Upper lobe of right lung (tissue), 1 donor: ENCODE measurements at places on chromosomes 5 and 9. TPM values are rescaled to one million over a fixed set of nuclear protein-coding genes. Genes with fewer than 3 reads are reported as not detected.

DNA sequence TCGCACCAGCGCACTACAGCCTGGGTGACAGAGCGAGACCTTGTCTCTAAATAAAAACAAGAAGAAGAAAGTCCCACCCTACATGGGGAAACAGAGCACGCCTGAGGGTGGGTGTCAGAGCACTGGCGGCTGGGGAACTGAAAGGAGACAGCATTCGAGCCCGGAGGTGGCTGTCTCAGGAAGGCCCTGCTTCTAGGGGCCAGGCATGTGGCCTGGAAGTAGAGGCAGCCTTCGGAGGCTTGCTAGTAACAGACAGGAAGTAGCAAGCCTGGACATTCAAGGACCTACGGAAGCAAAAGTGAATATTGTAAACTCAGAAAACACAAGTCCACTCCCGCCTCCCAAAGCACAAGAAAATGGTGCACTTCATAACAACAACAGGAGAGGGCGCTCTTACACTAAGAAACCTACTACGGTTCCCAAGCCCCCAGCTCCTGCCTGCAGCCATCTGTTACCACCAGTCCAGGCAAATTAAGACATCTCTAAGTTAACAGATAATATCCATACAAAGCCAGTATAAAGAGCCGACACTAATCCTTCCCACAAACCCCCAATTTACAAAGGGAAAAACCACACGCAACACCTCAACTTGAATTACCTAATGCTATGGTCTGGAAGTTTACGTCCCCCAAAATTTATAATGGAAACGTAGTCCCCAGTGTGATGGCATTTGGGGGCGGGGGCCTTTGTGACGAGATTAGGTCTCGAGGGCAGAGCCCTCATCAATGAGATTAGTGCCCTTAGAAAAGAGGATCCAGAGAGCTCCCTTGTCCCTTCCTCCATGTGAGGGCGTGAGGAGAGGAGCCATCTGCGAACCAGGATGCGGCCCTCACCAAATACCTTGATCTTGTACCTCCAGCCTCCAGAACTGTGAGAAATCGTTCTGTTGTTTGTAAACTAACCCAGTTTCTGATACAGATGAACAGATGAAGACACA is 7.7 kb downstream of the RASGEF1C start:
- no peaks in the 10 kb centered on the region for H3K4me1 ChIP-seq
- no peak overlapping the region for H3K4me3 ChIP-seq
- H3K27me3 ChIP-seq, result peaks cover 11% of the 10 kb centered on the region
- peak; percentile 31 for DNase-seq
- no peak overlapping the region for H3K27ac ChIP-seq

DNA sequence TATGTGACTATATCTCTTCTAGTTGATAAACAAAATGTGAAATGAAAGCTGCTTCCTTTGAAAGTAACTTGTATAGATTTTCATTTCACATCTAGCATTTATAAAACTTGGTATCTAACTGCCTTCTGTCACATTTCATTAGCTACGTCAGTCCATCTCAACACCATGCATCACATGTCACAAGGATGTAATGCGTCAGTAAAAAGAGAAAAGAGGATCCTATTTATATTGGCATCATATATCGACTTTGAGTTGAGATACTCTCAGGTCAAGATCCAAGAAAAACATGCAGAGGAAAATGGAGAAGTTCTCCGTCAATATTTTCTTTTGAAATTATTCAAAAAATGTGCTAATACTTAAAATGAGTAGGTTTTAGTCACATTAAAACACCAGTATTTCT is 1211.2 kb downstream of the EFNA5 start:
- no peaks in the 10 kb centered on the region for H3K36me3 ChIP-seq
- DNase-seq, result no peak
- H3K4me3 ChIP-seq, result no peak overlapping the region
- no peak overlapping the region for H3K27ac ChIP-seq
- no peaks in the 10 kb centered on the region for H3K4me1 ChIP-seq

Gene FCN1
- 63.0 TPM for total RNA-seq

Gene ADAMTSL1
- total RNA-seq, result 7.3 TPM

Gene C5orf58
- not detected for total RNA-seq
